ENCODE measurements at places on chromosomes 12 and 14.
A peak's percentile ranks its signal among the peaks of the same experiment; 100 is the strongest.

DNA sequence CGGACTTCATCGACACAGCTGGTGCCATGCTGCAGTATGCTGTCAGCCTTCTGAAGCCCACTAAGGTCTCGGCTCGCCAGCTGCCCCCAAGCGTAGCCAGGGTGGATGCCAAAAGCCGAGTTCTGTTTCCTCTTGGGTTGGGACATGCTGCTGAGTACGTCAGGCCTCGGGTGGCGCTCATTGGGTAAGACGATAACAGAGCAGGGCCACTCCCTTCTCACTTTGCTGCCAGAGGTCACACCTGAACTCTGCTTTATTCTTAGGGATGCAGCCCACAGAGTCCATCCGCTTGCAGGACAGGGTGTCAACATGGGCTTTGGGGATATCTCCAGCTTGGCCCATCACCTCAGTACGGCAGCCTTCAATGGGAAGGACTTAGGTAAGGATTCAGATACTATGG lies 11.1 kb downstream of the COQ6 start:
- DNase-seq = no peak

DNA sequence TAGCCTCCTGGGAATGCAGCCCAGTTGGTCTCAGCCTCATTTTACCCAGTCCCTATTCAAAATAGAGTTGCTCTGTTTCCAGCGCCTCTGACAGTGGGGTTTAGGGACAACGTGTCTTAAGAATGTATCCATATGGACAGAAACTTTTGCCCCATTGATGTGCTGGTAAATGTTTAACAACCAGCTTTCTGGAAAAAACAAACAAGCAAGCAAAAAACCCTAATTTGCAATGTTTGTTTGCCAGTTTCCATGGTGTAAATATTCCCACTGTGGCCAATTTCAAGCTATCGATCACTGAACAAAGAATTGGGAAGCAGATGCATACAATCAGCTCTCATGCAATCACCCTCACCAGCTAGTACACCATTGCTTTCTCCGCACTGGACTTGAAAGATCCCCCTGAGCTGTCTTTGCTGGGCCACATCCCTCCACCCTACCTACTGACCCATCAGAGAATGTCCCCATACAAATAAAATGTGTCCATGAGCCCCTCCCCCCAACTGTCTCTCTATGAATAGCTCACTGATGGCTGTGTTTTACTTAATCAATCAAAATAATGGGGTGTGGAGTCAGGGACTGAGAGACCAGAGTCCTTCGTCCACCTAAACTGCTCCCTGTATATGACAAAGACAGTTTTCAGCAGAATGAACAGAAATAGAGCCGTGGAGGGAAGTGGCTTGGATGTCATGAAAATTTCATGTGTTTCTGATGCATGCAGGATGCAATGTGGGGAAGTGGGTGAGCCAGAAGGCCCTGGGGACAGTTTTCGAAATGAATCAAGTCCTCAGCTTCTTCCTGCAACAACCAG lies 40.8 kb downstream of the CCDC60 start:
- DNase-seq = no peak

DNA sequence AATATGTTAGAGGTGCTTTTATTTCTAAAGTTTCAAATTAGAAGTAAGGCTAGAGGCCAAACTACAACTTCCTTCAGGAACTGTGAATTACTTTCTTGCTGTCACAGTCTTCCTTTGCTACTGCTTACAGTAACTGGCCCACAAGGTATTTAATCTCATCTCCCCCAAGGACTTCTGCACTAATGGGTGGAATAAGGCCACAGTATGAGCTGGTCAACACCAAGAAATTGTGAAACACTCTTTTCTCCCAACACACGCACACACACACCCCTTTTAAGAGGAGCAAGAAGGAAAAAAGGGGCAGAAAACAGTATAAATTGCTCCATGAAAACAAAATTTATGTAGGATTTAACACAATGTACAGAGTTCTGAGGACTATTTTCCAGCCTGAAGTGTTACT lies 45.6 kb downstream of the SCAF11 start:
- DNase-seq = no peak

- DNase-seq = no peak
Measured at GRCh38 chr12:111569363-111570083, 29.6 kb downstream of the ATXN2 start.

GRCh38 chr12:48969833-48970701 lies 1.5 kb downstream of the WNT10B start:
- DNase-seq = no peak

DNA sequence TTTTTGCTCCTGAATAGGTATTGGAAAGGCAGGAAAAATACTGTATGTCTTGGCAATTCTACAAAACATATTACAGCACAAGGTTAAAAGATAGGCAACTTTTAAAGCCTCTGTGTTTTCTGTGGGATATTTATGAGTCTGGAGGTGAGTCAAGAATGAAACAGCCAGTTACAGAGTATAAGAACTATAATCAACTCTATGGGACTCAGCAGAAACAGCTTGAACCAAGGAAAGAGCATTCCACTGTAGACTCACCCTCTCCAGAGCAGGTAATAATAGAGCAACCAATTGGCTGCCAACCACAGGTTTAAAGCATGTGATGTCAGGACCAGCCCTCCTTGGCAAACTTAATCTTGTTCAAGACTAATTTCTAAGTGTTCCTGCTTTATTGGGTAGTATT lies 100.5 kb upstream of the MDM1 start:
- DNase-seq = no peak

DNA sequence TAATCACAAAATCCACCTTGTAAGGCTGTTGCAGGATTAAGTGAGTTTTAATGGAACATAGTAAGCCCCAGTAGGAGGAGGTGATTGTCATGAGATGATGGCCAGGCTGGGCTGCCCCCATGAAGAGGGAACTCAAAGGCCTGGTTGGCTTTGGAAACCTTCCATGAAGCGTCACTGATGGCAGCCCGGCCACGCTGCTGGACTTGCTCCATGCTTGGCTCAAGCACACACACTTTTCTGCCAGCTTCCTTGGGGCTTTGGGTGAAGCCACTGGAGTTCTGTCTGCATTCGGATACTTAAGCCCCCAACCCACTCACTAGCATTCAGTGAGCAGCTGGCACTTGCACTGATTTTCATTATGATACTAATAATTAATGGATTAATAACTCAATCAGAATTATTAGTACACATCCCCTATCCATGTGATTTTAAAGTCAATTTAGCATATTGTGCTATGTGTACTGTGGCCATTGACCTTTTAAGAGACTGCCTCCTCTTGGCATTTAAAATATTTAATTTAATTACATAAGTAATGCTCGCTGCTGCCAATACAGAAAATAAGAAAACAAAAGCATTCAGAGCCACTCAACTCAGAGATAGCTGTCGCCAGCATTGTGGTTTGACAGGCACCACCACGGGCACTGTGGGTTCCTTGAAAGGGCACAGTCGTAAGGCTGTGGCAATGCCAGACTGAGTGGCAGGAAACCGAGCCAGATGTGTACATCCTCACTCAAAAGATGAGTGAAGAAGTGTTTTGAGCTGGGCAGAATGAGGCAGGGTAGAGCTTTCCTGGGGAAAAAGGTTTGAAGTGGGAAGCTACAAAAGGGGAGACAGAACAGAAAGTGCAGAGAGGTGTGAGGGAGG lies 15.9 kb downstream of the KRT85 start:
- no peak for DNase-seq

DNA sequence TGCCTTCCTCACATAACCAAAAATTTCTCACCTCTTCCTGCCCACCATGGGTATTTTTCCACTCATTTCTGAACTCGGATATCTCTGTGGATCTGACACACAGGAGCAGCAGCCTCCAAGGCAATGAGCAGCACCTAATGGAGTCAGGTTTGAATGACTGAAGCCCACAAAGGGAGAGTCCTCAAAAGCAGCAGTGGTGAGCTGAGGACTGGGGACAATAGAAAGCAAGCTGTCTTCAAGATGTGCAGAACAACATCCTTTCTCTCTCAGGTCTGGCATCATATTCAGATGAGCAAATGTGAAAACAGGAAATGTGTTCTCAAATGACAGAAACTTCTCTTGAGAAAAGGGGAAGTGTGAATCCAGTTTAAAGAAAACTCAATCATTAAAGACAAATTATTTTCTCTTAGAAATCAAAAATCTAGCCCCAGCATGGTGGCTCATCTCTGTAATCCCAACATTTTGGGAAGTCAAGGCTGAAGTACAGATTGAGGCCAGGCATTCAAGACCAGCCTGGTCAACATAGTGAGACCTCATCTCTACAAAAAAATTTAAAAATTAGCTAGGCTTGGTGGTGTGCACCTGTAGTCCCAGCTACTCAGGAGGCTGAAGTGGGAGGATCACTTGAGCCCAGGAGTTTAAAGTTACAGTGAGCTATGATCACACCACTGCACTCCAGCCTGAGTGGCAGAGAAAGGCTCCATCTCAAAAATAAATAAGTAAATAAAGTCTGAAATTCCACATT lies 54.2 kb downstream of the C12orf42 start:
- no peak for DNase-seq

- no peak for DNase-seq
Measured at GRCh38 chr12:100225491-100225890, 24.9 kb downstream of the ACTR6 start.

DNA sequence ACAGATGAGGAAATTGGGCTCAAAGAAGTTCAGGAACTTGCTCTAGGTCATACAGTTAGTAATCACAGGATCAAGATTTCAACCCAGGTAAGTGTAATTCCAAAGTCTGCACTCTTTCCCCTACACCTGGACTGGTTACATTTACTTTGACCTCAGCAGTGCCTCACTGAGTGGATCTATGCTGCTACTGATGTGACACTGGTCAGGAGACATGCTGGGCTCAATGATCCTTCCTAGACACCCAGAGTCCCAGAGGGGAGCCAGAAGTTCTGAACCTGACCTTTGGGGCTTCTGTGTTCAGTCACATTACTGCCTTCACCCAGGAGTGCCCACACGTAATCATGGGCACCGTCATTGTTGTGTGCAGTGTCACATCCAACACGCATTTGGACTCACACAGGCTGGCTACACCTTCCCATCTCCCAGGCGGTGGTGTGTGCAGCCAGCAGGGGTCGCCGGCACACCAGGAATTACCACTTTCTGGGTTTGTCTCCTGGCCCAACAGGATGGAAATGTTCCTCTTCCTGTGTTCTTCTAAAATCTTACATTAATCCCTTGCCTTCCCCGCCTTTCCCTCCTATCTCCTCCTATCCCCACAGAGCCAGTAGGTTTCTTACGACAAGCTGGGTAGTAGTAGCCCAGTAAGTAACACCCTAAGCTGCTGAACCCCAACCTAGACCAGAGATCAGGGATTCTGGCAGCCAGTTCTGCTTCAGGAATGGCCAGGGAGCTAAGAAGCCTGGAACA lies 25.6 kb downstream of the CALCOCO1 start:
- DNase-seq = peak; percentile 27

GRCh38 chr12:111448266-111448830 lies 42.6 kb downstream of the SH2B3 start:
- DNase-seq = no peak

GRCh38 chr12:95117178-95117599 lies 43.8 kb upstream of the NR2C1 start:
- DNase-seq = peak; percentile 47

GRCh38 chr12:2262449-2262848 lies 209.7 kb downstream of the CACNA1C start:
- DNase-seq = no peak

DNA sequence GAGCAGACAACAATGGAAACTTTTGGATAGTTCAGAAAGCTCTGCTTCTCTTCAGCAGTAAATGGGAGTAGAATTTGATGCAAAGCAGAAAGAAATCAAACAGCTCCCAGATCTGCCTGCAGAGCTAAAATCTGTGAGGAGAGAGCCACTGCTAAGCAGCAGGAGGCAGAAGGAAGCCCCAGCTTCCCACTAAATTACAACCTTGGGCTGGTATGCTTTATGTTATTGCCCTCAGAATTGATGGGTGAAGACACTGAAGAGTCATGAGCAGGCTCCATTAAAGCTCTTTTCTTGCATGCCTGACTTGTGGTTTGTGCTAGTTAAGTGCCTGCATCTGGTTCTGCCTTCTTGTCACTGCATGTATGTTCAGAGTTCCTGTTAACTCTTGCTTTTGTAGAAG lies 8.4 kb downstream of the ZC2HC1C start:
- DNase-seq = no peak

DNA sequence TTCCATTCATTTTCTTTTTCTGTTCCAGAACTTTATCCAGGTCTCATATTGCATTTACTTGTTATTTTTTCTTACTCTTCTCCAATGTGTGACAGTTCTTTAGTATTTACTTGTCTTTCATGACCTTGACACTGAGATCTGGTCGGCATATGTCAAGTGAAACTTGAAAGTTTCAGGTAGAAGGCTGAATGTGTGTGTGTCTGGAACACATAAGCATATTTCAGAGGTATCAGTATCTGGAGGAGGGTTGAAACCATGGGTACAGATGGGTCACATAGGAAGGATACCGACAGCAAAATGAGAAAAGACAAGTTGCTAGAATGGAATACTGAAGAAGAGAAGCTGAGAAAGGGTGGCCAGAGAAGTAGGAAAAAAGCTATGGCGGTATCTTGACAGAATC lies 22.5 kb upstream of the PTGDR start:
- no peak for DNase-seq

GRCh38 chr12:62813031-62813829 lies 121.7 kb downstream of the PPM1H start:
- DNase-seq = peak; percentile 29

DNA sequence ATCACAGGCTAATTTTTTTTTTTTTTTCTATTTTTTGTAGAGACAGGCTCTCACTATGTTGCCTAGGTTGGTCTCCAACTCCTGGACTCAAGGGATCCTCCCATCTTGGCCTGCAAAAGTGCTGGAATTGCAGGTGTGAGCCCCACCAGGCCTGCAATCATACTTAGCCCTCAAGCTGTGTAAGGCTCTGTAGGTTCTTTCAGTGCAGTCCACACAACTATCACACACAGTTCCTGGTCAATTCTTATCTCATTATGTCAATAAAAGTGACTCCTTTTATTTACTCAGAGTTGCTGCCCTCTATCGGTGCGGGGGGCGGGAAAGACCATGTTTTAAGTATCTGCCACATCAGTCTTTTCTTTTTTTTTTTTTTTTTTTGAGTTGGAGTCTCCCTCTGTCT lies 29.0 kb downstream of the SLC2A3 start:
- peak; percentile 62 for DNase-seq
